ENCODE measurements at places on chromosomes 16 and 17.
A peak's percentile ranks its signal among the peaks of the same experiment; 100 is the strongest.

- peak; percentile 27 for DNase-seq
Observed at GRCh38 chr17:8060274-8060673, 21.4 kb downstream of the ALOX15B start.

- no peak for DNase-seq
Observed at GRCh38 chr16:64738321-64738960, 383.4 kb downstream of the CDH11 start.

DNA sequence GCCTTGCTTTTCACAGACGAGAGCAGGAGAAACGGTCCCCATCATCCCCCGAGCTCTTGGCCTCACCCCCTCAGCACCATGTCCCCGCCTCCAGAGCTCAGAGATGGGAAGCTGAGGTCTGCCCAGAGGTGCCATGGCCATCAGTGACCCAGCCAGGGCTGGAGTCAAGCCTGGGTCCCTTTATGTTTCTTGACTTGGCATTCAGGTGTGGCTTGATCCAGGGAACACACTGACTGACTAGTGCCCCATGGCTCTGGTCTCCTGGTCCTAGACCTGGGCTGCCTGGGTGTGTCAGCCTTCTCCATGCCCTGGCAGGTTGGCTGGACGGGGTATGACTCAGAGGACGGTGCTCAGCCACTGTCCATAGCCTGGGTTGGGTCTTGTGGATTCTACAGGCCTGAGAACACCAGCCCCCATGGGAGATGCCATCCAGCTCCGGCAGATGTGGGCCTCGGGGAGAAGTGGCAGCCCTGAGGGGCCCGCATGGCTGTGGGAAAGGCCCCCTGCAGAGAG, 54.2 kb downstream of the ZFPM1 start:
- DNase-seq = no peak

- DNase-seq = no peak
Observed at GRCh38 chr17:10821054-10821453, 16.8 kb downstream of the PIRT start.

Data from stimulated activated CD8-positive, alpha-beta memory T cell treated with anti-CD3 and anti-CD28 coated beads, Interleukin-15, amount 100 ng/mL, for 48 hours (primary cell).